ENCODE measurements at places on chromosomes 12 and 14.

GRCh38 chr12:65391711-65392110 is 113.2 kb downstream of the MSRB3 start:
- no peak for DNase-seq

GRCh38 chr14:74135426-74135825 is 50.7 kb downstream of the LIN52 start:
- DNase-seq, result no peak

DNA sequence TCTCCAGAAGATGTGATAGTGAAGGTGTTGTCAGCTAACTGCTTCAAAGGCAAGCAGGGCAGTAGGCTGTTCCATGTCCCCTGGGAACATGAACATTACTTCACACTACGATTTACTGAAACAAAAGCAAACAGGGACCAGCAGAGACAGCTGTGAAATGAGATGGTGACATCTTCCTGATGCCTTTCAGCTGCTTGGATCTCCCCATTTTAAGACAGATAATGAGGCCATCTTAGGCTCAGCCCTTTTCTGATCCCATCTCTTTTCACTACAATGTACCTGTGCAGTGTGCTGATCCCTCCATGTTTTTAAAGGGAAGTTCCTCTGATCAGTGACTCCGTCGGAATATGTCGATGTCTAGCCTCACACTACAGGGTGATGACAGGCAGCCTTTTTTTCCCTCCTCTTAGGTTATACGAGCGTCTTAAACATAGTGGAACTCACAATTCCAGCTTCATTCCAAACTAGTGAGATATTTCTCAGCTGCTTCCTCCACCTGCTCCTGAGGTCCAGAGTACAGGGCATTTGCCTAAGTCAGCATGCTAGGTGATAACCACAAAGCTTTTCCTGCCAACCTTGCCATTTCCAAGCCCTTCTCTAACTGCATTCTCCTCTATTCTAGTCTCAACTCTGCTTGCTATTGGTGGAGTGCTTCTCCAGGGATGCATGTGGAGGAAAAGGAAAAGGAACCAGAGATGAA is 87.6 kb upstream of the EGLN3 start:
- DNase-seq, result no peak

GRCh38 chr14:75011356-75011994 is 8.8 kb downstream of the EIF2B2 start:
- no peak for DNase-seq

DNA sequence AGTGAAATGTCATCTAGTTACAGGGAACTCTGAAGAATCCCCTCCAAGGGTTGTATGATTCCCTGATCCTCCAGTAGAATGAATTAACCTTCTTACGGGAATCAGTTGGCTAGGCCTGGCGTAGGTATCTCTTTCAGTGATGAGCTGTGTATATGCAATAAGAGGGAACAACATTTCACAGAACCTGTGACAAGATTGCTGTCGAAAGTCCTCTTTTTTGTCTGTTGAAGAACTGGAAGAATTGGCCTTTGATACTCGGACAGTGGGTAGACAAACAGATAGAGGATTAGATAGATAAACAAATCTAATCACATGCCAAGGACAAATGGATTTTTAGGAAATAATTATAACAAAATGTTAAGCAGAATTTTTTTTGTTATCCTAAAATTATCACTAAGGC is 184.6 kb downstream of the MDGA2 start:
- no peak for DNase-seq

GRCh38 chr12:96314723-96315122 is 85.5 kb downstream of the CDK17 start:
- DNase-seq, result no peak

DNA sequence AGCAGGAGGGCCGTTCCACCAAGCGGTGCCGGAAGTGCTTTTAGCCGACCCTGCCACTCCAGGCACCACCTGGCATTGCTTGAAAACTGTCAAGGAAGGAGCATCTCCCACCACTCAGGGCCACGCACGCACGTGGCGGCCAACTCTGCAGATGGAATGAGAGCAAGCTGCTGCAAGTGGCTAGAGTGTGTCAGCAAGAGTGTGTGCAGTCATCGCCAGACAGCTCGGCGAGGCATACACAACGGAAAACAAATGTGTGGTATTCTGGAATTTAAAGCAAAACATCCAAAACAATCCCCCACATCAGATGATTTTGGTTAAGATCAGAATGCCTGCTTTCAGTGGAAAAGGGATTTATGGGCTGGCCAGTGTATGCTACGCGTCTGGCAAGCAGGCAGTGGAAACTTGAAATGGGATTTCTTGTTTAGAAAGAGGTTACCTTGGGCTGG is 11.2 kb downstream of the CD9 start:
- no peak for DNase-seq

- peak; percentile 79 for DNase-seq
Observed at GRCh38 chr12:53551889-53552291, 44.6 kb upstream of the NPFF start.

- DNase-seq, result no peak
Observed at GRCh38 chr12:12466157-12466556, 96.5 kb downstream of the DUSP16 start.

GRCh38 chr12:96045566-96045965 is 10.2 kb upstream of the LTA4H start:
- DNase-seq, result no peak

- no peak for DNase-seq
Observed at GRCh38 chr14:23115039-23115731, 3.9 kb downstream of the CEBPE start.

GRCh38 chr14:105160776-105161175 is 7.8 kb downstream of the JAG2 start:
- DNase-seq, result no peak

- DNase-seq, result no peak
Observed at GRCh38 chr12:117114784-117115183, 15.6 kb upstream of the TESC start.

GRCh38 chr14:33505963-33506329 is 444.9 kb downstream of the EGLN3 start:
- DNase-seq, result no peak

GRCh38 chr12:58046271-58046670 is 104.9 kb downstream of the ATP23 start:
- no peak for DNase-seq

DNA sequence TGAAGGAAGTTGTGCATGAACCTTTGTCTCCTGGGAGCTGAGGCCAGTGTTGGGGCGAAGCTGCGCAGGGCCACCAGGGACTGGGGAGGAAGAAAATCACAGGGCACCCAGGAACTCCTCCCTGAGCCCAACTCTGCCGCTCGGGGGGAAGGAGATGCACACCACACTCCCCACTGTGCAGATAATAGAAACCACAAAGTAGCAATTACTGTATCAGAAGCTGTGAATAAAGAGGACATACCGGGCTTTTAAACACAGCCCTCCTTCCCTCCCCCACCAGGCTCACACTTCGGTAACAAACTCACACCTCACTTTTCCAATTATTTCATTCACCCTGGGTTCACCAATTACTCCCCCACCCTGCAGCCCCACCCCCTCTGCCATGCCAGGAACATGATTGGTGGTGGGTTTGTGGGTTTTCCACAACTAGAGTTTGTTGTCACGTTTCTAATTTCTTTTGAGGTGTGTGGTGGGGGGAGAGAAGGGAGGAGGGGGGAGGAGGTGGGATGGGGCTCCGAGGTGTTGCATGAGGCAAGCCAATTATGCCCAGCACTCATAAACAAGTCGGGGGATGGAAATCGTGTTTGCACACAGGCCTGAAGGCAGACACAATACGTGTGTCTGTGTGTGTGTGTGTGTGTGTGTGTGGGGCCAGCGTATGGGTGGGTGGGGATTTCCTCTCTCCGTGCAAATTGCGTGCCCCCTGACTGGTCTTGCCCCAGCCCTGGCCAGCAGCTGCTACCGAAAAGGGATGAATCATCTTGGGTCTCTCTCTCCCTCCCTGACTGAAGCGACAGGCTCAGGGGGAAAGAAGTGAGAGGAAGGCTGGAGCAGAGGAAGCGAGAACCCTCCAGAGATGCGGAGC is 103.3 kb downstream of the RBM19 start:
- no peak for DNase-seq

- no peak for DNase-seq
Observed at GRCh38 chr14:21654215-21654614, 580 bp downstream of the OR4E2 start.

DNA sequence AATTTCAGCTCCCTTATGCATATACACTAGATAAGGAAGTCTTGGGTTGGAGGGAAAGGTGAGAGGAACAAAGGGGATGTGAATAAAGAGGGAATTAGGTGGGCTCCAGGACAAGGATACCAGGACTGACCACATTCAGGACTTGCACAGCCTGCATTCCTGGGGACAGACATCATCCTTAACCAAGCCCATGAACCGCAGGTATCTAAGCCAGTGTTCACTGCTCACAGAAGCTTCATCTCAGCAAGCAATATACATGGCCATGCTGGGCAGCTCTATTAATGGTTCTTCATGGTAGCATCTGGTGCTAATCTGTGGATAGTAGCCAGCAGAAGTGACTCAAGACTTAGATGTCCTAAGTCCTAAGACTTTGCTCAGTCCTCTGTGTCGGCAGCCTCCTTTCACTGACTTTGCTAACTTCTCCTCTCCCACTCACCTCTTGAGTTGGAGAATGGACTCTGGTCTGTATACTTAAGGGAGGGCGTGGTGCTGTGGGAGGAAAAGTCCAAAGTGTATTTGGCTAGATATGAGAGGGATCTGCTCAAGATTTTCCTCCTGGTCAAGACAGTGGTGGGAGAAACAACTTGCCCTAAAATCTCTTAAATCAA is 136.1 kb downstream of the ASCL1 start:
- no peak for DNase-seq

DNA sequence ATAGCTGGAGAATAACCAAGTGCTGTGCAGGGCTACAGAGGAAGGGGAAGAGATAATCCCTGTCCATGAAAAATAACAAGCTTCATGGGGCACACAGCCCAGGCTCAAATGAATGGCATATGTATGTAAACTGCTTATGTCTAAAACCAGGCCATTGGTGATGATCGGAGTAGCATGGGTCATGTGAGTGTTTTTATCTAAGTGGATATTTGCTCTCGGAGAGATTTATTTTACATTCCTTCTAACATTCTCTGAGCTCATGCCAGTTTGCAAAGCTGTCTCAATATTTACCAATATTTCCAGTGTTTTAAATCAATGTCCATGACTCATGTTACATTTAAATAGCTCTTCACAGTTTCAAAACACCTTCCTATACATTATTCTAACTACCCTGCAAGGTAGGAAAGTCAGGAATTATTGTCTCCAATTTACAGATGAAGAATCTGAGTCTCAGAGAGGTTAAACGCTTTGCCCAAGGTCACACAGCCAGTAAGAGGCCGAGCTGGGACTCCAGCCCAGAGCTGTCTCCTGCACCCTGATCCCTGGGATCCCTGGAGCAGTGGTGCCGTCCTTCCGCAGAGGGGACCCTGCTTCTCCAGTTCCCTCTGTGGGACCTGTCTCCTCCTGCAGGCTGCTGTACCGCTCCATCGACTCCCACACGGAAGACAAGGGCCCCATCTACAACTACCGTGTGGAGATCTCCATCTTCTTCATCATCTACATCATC is 186.7 kb upstream of the FKBP4 start:
- DNase-seq, result no peak

DNA sequence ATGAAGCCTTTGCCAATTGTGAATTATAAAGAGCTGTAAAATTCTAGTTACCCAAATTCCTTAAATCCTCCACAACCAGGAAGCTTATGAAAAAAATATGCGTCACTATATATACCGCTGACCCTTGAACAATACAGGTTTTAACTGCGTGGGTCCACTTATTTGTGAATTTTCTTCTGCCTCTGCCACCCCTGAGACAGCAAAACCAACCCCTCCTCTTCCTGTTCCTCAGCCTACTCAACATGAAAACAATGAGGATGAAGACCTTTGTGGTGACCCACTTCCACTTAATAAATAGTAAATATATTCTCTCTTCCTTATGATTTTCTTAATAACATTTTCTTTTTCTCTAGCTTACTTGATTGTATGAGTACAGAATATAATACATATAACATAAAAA is 42.2 kb downstream of the CMKLR1 start:
- no peak for DNase-seq

GRCh38 chr12:16939871-16940306 is 333.9 kb upstream of the LMO3 start:
- peak; percentile 66 for DNase-seq

- DNase-seq, result peak; percentile 6
Observed at GRCh38 chr14:51957950-51958349, 31.4 kb upstream of the RTRAF start.

DNA sequence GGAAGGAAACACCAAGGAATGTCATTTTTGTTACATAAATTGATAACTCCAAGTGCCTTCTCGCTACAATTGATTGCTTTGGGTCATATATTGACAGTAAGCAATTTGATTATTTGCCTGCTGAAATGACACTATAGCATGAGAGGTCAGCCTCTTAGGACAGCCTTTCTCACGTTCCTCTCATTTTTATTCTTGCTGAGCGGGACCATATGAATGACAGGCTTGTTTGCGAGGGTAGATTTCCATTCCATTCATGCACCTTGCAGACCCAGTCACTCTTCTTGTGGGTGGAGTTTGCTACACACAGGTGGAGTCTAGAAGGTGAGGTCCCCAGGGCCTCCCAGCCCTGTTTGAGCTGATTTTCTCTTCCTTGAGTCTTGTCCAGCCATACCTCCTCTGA is 27.3 kb downstream of the DAAM1 start:
- no peak for DNase-seq

- DNase-seq, result no peak
Observed at GRCh38 chr14:92956961-92957360, 34.0 kb downstream of the CHGA start.

DNA sequence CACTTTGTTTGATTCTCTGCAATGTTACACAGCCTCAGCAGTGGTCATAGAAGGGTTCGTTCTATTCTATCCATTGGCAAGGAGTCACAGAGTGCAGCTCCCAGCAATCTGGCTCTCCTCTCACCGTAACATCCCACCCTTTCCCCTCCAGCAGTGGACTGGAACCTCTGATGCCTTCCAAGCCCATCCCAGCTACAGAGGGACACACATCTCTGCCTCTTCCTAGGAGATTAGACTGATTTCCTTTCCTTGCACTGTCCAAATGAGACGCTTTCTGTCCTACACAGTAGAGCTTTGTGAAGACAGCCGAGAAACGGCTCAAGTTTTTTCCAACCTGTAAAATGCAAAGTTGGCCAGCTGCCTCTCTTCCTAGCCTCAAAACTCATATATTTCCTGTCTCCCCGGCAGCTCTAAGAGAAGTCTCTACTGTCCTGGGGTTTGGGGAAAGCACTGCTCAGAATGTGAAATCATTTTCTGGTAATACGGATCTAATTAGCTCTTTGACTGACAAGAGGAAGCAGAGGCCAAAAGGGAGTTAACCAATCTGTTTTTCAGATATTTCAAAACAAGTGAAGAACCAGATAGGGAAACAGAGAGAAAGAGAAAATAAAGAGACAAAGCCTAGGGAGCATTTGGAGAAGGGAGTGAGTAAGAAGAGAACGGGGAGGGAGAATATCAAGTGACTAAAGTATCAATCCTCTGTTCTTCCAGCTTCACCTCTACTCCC is 516 bp downstream of the NINJ2 start:
- DNase-seq, result no peak
